ENCODE measurements at places on chromosomes 1 and 21.

GRCh38 chr1:70891051-70891843, 156.4 kb downstream of the PTGER3 start:
- no peak for DNase-seq

DNA sequence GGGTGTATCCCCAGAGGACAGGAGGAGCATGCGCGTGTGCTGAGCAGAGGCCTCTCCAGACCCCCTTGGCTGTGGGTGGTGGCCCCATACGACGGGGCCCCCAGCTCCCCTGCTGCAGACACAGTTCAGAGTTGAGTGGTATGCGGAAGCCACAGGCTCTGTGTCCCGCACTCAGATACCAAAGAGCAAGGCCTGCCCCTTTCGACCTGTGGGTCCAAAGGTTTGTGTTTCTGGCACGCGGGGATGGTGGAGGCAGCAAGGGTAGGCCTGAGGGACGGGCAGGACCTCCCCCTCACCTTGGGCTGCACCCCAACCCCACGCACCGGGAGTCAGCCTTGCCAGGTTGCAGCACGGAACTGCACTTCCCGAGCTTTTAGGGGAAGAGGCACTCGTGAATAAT, at the start of gene KCNAB2:
KCNAB2 (plus strand) TSS at position 328 of the 400 bp plus-strand sequence. CDS start 5,649 bp downstream, outside the sequence.
- no peak for DNase-seq

DNA sequence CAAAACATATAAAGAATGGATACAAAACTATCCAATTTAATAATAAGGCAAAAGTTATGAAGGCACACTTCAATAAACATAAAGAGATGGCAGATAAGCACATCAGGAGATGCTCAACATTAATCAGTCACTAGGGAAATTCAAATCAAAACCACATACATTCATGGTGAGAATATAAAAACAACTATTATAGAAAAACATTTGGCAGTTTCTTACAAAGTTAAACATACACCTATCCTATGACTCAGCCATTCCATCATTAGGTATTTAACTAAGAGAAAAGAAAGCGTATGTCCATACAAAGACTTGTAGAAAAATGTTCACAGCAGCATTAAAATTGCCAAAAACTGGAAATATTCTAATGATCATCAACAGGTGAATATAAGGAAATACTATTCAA, 44.3 kb downstream of the KIFAP3 start:
- DNase-seq: no peak

DNA sequence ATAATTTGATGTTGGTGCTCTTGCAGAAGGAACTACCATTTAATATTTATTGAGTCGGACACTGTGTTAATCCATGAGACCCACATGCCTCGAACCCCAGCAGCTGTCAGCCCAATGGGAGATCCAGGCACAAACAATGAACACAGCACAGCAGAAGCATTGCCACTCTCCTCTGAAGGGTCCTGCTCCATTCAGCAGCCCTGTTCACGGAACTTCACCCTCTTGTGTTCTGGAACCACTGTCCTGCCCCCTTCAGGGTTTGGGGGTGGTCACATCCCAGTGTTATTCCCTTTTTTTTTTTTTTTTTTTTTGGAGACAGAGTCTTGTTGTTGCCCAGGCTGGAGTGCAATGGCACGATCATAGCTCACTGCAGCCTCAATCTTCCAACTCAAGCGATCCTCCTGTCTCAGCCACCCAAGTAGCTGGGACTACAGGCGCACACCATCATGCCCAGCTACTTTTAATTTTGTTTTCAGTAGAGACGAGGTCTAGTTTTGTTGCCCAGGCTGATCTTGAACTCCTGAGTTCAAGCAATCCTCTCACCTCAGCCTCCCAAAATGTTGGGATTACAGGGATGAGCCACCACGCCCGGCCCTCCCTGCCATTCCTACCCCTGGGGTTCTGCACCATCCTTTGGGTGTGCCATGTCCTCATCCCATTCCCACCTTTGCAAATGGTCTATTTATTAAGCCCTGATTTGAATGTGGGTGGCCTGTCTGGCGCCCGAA, 70.2 kb downstream of the EVA1C start:
- DNase-seq: no peak

GRCh38 chr1:145716641-145717345, 2.5 kb upstream of the CD160 start:
- DNase-seq: no peak

DNA sequence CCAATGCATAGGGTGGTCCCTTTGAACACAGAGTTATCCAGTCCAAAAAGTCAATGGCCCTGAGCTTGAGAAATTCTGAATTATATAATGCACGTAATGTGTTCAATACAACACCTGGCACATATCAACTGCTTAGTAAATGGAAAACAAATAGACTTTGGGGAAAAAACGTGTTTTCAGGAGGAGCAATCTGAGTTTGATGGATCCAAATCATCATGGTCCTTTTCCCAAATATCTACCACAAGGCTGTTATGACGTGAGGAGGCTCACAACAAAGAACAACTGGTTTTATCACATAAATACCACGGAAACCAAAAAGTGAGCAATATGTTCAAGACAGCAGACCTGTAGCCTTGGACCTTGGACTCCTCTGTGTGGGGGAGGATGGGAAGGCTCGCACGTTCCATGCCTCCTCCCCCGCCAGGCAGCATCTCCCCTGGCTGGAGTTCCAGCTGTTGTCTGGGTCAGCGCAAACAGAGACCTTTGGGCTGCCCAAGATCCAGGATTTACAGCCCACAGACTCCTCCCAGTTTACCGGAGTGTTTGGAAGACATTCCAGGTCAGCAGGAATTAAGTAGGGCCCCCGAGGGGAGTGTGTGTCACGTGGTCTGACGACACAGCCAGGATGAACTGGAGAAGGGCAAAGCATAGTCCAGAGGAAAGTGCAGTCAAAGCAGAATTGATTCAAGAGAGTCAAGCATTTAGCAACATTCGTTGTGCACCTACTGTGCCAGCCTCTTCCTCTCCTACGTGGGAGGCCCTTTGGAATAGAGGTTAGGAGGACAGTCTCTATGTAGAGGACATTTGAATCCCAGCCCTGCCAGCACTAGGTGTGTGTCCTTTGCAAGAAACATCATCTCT, 32.2 kb upstream of the MED18 start:
- no peak for DNase-seq

GRCh38 chr1:200704986-200705500, 33.6 kb upstream of the CAMSAP2 start:
- no peak for DNase-seq

DNA sequence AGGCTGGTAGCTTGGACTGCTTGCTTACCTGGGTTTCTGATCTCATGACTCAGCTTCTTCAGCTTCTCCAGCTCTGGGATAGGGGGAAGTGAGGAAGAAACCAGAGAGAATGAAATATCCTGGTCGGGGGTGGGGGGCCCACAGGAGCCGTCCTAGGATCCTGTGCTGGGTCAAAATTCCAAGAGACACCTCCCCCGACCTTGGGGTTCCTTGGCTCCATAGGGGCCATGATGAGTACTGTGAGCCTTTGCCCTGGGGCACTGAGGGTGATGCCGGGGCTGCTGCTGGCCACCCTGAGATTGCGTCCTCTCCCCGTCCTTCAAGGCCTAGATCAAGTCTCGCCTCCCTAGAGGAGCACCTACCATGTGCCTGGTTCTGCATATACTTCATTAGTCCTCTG, 40.0 kb downstream of the MYOM3 start:
- peak; percentile 55 for DNase-seq

DNA sequence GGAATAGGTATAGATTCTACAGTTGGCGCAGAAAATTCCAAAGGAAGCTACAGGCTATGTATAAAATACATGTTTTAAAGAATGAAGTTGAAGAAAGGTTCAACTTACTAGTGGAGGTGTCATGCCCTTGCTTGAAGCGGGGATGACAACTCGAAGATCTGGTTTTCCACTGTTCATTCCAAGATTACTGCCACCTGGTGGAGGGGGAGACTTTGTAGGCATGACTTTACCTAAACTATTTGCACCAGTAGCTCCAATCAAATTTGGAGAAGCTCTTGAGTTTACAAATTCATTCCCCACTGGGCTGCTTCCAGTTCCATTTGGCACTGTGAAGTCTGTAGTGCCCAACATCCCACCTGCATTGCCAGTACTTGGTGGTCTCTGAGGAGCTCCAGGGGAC, 81.7 kb downstream of the AXDND1 start:
- DNase-seq: no peak

GRCh38 chr21:21806711-21807597, 808.7 kb downstream of the NCAM2 start:
- no peak for DNase-seq

DNA sequence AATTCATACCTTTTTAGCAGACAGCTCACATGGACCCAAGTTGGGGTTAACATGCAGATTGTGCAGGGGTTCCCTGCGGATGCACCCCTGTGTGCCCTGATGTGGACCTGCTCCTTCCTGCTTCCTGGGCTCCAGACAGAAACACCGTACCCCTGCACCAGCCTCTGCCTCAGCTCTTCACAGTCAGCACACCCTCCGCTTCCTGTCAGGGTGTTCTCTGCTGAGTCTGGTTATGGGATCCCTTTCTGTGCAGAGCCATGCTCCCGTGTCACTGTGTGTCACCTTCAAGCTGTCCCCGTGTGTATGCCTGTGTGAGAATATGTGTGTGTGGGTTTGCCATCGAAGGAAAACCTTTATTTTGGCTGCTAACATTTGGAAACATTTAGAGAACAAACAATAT, 48.7 kb upstream of the KCNJ15 start:
- DNase-seq: no peak

DNA sequence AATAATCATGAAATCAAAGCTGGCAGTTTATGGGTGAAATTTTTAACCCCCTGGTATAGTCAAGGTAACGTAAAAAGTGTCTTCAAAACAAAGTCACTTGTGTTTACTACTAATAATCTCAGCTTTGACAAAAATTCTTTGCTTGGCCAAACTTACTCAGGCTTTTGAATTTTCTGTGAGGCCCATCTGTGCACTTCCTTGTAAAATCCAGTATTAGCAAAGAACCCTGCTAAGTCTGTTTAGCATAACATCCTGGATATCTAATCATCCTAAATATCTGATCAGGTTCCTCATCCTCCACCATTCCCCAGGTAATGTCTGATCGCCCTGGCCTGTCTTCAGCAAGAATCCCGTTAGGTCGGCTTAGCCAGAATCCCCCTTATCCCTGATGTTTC, 3.0 kb downstream of the LYST start:
- no peak for DNase-seq

- no peak for DNase-seq
These were observed 40.0 kb upstream of the DHCR24 start for GRCh38 chr1:54926970-54927369.

DNA sequence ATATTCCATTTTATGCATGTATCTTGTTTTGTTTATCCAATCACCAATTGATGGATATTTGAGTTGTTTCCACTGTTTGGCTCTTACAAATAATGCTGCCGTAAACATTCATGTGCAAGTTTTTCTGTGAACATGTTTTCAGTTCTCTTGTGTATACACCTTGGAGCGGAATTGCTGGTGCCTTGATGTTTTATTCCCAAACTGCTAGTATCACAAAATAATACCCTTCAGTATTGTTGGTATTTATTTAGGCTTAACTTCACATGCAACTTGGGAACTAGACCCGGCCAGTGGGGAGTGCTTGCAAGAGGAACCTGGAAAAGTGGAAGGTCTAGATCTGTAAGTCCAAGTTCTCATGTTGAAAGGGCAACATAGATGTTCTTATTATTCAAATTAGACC, 115.9 kb downstream of the CRYAA start:
- DNase-seq: no peak

Measured in posterior cingulate gyrus (tissue), 11 donors.